RPMI7951 (cell line): ENCODE measurements at places on chromosomes 13 and 19.

DNA sequence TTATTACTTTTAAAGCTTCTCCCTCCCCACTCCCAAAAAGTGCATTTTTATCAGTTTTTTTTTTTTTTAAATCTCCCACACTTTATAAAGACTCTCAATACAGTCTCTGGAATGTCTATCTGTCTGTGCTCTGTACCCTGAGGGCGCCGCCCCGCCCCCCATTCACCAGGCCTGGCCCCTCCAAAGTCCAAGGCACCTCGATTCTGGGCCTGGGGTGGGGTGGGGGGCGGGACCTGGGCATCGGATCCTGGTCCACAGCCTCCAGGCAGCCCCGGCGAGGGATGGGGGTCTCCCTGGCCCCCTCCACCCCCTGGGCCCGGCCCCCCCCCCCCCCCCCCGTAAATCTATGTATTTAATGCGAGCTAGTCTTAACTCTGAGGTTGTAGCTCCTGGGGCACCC lies 23.3 kb downstream of the ZBTB7A start:
- DNase-seq: no peak

DNA sequence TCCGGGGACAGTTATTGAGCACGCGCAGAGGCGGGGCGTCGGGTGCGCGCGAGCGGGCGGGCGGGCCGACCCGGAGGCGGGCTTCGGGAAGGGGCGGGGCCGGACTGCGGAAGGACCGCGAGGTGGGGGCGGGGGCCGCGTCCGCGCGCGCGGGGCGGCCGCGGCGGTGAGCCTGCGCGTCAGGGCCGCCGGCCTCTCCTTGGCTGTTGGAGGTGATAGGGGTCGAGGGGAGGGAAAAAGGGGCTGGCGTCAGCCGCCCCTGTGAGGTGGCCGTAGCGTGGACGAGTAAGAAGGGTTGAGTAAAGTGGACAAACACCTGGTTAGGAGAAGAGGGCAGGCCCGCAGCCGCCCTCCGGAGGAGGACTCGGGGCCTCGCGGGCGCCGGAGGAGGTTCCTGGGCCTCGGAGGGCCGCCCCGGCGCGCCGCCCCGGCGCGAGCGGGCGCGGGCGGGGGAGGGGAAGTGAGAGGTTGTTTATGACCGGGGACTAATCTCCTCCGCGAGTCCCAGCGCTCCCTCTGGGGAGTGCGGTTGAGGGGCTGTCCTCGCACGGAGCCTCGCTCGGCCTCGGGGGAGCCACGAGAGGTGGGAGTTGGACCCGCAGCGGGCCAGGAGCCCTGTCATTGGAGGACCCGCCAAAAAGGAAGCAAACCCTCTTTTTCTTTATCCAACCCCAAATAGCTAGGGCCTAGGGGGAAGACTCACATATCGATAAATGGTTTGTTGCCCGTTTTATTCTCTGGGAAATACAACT lies 547 bp upstream of the INTS6 start:
- no peak for DNase-seq

DNA sequence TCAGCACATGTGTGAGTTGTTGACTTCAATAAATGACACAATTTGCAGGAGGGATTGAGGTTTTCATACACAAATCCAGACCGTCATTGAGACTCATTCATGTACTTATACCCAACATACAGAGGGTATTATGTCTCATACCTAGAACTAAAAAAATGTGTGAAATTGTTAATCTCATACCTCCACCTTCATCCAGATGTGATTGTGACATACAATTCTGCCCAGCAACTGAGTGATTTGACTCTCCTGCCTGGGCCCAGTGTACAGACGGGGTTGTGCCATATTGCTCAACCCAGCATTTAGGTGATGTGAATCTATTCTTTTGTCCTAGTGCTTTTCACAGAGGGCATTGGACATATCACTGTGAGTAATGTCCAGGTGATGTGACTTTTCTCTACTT lies 12.6 kb upstream of the ZNF681 start:
- no peak for DNase-seq

DNA sequence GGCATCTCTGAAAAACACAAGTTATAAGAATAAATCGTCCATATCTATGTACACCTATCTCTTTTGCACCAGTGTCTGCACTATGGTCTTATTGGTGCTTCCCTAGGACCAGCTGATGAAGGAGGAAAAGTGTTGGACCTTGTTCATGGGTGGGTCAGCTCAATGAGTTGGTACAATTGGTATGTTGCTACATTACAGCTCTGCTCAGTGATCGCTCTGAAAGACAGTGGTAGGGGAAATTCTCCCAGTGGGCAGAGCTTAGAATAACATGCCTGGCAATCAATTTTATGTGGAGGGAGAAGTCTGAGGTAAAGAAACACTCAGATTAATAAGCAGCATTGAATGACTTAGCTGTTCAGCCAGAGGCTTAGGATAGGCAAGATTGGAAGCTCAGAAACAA lies 138.7 kb upstream of the KL start:
- DNase-seq: no peak

DNA sequence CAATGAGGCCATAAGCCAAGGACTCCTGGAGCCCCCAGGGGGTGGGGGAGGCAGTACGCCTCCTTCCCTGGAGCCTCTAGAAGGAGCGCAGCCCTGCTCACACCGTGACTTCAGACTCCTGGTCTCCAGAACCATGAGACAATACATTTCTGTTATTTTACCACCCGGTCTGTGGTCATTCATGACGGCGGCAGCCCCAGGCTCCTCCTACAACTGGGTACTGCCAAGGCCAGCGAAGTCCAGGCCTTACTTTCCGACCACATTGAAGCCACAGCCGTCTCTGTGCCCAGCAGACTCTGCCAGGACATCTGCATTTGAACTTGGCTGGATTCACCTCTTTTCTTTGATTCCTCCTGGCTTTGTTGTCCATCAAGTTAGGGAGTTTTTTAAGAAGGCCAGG lies 10.5 kb downstream of the GNG7 start:
- peak; percentile 23 for DNase-seq

- DNase-seq: no peak
Observed at GRCh38 chr13:45481688-45482087, 16.9 kb downstream of the COG3 start.

GRCh38 chr13:80359778-80360452 lies 19.0 kb upstream of the SPRY2 start:
- DNase-seq: peak; percentile 35

DNA sequence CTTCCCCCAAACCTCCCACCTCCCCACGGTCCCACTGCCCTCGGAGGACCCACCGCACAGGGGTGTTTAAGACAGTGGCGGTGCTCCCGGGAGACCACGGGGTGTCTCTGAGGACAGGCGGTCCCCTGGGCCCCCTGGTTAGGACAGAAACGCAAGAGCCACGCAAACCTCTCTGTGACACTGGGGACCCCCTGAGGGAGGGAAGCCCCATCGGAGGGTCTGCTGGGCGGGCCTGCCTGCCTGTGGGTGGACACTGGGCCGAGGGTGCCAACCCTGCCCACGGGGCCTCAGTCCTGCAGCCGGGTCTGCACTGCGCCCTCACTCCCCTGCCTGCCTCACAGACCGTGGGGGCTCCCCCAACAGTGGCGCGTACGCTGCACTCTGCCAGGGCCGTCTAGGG lies 17.5 kb downstream of the MCF2L start:
- no peak for DNase-seq

DNA sequence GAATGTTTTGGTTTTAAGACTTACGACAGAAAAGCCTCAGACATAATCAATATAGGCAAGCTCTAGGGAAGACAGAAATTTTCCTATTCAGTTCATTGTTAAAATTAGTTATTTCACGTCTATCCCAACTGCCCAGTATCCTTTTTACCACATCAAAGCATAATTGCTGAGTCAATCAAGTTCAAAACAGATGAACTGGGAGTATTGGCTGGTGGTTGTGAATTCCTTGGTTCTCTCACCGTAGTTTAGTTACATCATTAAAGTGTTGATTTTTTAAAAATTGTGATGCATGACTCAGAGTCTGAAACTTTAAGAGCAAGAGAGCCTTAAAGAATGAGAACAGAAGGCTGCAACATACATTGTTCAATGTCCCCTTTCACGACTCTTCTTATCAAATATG lies 143.3 kb upstream of the FREM2 start:
- peak; percentile 4 for DNase-seq

DNA sequence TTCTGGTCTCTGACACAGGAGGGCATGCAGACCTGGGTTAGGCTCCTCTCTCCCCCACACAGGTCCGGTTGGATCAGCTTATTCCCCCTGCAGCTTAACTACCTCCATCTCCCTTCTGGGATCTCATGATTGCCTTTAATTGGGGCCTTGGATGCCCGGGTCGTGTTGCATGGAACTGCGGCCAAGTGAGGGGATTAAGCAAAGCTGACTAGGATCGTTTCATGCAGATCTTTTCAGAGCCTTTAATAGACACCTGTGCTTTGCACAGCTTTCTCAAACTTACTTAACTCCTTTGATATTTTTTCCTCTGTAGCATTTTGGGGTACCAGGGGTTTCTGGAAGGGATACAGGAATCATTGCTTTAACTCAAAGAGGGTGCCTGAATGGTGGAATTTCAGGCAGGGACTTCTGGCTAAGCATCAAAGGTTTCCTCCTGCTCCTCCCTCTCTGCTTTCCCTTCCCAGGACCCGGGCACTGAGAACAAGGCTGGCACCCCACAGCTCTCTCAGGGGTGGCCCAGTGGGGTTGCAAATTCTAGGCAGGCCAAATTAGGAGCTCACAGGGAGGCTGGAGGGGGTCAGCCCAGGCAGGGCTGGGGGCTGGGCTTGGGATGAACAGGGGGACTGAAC lies 477 bp downstream of the NFILZ start:
- no peak for DNase-seq

- DNase-seq: no peak
Observed at GRCh38 chr13:103236213-103236612, 170.0 kb upstream of the SLC10A2 start.

GRCh38 chr19:10428996-10429381 lies 8.7 kb downstream of the PDE4A start:
- DNase-seq: no peak

DNA sequence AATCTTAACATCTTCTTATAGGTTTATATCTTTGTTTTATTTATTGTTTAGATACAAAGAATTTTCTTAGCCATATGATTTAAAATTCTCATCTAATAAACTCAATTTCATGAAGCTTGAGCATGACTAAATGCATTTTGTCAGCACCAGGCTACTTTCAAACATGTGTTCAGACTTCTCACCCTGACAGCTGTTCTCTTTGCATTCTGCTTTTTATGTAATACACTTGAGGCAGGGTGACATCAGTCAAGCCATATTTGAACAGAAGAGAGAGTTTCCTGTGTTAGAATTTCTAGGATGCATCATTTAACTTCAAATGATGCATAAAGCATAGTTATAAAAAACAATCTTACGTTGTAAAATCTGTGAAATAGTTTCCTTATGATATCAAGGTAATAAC lies 1295.1 kb upstream of the PCDH20 start:
- DNase-seq: no peak

- DNase-seq: peak; percentile 22
Observed at GRCh38 chr13:46983881-46984280, 87.0 kb upstream of the HTR2A start.

DNA sequence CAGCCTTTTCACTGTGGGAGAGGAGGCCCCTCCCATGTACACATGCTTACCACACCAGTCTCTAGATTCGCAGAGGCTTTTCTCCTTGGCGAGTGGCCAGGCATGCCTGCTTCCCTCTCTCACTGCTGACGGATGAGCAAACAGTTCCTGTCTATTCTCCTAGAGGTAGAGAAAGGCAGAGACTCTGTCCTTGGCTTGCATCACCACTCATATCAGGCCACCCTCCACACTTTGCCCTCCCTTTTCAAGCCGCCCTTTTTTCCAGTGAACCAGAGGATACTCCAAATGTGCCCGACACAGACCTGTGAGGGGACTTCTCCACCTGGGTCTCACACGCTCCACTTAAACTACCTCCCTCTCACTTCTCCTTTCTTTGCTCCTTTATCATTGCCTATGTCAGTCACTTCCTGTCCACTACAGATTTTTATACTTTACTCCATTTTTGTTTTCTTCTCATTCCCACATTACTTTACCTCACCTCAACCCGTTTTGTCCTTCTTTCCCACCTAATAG lies 284.6 kb downstream of the DNAJC15 start:
- peak; percentile 92 for DNase-seq

- DNase-seq: no peak
Observed at GRCh38 chr19:4256563-4256962, 9.7 kb downstream of the YJU2 start.

DNA sequence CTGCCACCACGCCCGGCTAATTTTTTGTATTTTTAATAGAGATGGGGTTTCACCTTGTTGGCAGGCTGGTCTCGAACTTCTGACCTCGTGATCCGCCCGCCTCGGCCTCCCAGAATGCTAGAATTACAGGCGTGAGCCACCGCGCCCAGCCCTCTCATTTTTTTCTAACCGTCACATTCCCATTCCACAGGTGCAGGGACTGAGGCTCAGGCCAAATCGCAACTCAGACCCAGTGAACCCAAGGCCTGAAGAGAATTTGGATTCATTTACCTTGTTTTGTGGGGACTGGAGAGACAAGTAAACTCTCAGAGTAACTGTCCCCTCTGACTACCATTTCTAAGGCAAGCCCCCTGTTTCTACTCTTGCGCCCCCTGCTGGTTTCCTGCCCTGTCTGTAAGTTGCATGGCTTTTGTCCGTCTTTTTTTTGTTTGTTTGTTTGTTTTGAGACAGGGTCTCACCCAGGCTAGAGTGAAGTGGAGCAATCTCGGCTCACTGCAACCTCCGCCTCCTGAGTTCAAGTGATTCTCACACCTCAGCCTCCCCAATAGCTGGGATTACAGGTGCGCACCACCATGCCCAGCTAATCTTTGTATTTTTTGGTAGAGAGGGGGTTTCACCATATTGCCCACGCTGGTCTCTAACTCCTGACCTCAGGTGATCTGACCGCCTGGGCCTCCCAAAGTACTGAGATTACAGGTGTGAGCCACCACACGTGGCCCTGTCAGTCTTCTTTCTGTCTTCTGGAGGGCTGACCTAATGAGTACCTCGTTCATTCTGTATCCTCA lies 2.3 kb upstream of the STRN4 start:
- DNase-seq: peak; percentile 59

DNA sequence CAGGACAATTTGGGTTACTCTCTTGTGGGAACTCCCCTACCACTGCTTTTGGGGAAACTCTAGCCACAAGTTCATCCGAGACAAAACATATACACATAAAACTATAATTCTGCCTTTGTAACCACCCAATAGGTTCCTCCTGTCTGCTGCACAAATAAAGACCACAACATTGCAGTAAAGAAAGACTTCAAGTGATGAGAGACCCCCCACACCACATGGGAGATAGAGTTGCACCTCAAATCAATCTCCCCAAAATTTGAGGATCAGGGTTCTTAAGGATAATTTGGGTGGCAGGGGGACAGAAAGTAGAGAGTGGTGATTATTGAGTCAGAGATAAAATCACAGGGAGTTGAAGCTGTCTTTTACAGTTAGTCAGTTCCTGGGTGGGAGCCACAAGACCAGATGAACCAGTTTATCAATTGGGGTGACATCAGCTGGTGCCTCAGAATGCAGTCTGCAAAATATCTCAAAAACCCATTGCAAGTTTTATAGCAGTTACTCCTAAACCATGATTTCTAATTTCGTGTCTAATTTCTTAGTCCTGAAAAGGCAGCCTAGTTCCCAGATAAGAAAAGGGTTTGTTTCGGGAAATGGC lies 1348.5 kb downstream of the PCDH9 start:
- DNase-seq: no peak

GRCh38 chr19:58054901-58055874 lies 3.9 kb upstream of the ZNF135 start:
- peak; percentile 34 for DNase-seq
